Thoracic aorta (tissue), 2 donors: ENCODE measurements at places on chromosomes 2 and 18. TPM values are rescaled to one million over a fixed set of nuclear protein-coding genes. Genes with fewer than 3 reads are reported as not detected.

DNA sequence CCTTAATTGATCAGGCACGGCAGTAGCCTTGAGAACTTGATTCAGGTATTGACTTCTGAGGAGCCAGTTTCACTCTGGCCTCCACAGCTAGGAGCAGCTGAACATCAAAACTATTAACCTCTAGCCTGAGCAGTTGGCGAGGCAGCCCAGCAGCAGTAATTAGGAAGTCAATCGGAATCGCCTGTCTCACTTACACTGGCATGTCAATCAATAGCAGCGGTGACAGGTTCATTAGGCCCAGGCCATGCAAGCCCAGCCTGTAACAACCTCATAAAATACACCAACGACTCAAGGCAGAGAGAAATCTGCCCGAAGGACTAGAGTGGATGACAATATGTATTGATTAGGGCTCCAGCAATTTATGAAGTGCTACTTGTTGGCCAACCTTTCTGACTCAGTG, 255.4 kb upstream of the SKOR2 start:
- H3K36me3 ChIP-seq: no peaks in the 10 kb centered on the region
- no peak overlapping the region for H3K4me3 ChIP-seq
- H3K27ac ChIP-seq: no peak overlapping the region
- H3K27me3 ChIP-seq: no peaks in the 10 kb centered on the region

GRCh38 chr2:196284866-196285557, 113.6 kb upstream of the STK17B start:
- DNase-seq: no peak
- no peaks in the 10 kb centered on the region for H3K36me3 ChIP-seq

DNA sequence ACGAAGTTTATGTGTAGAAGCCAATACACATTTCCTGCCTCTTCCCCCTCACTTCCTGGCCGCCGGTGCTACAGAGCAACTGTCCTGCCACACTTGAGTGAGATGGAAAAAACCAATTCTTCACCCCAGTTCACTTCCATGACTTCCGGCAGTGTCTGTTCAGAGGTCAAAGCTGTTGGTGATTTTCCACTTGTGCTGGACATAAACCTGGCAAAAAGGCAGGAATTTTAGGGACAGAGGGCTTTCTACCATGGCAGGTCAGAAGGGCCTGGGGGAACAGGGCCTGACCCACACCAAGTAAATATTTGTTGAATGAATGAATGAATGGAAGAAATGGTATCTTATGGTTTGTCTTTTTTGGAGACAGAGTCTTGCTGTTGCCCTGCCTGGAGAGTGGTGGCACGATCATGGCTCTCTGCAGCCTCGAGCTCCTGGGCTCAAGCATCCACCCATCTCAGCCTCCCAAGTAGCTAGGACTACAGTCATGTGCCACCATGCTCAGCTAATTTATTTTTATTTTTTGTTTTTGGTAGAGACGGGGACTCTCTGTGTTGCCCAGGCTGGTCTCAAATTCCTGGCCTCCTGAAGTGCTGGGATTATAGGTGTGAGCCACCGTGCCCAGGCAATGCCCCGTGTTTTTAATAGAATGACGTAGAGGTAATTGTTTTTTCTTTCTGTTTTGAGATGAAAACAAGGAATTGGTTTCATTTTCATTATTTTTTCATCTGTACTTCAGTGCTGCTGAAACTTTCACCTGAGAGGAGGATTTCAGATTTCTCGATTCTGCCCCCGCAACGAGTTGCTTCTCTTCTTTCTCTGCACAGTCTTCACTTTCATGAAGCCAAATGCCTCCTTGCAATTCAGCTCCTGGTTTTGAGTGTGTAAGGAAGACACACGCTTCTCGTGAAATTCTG, 48.0 kb upstream of the LPIN2 start:
- H3K27me3 ChIP-seq: no peaks in the 10 kb centered on the region
- H3K4me3 ChIP-seq: no peak overlapping the region
- no peaks in the 10 kb centered on the region for H3K36me3 ChIP-seq
- no peak for DNase-seq

DNA sequence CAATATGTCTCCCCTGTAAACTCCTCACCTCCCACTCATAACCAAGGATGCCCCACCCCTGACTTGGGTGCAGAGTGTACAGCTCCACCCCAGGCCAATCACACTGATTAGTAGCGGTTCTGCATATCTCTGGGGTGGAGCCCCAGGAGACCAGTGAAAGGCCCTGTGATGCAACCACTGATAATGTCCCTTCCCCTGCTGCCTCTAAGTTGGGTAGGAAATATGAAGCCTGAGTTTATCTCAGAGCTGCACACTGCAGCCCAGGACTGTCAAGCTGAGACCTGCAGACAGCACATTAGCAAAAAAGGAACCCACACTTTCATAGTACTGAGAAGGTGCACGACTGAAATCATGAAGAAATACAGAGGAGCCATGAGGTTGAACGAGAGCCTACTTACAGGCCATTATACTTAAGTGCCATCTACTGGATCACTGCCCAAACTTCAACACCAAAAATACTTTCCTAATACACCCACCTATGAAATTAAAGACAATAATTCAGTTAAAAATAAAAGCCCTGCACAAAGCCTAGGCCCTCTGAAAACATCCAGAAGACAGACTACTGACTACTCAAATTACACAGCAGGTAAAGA, 455.4 kb upstream of the LRRTM4 start:
- no peak overlapping the region for H3K4me3 ChIP-seq
- no peaks in the 10 kb centered on the region for H3K27me3 ChIP-seq
- no peak for DNase-seq
- no peaks in the 10 kb centered on the region for H3K36me3 ChIP-seq

DNA sequence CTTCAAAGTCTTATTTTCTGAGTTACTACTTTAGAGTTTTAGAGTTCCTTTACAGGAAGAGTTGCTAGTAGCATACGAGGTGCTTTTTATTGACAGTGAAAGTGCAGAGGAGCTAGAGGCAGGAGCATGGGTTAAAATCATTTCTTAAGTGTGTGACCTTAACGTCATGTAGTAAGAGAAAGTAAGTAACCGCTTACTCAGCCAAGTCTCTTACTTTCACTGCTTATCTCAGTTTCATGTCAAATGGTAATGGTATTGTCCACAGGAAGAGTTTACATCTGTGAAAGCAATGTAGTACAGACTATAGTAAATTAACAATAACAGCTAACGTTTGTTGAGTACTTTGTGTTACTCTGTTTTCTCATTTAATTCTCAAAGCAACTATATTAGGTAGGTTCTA, 12.6 kb downstream of the NDUFAF7 start:
- H3K27ac ChIP-seq: no peak overlapping the region
- no peak for DNase-seq
- H3K4me1 ChIP-seq: no peaks in the 10 kb centered on the region
- no peaks in the 10 kb centered on the region for H3K27me3 ChIP-seq
- H3K4me3 ChIP-seq: no peak overlapping the region

- no peaks in the 10 kb centered on the region for H3K36me3 ChIP-seq
- H3K27me3 ChIP-seq: no peaks in the 10 kb centered on the region
- peaks cover 3% of the 10 kb centered on the region for H3K4me1 ChIP-seq
- no peak for DNase-seq
- no peak overlapping the region for H3K4me3 ChIP-seq
These were observed 1.2 kb downstream of the CPO start for GRCh38 chr2:206940546-206940945.

GRCh38 chr18:61551586-61551985, 218.4 kb downstream of the CDH20 start:
- no peak overlapping the region for H3K4me3 ChIP-seq
- no peaks in the 10 kb centered on the region for H3K4me1 ChIP-seq
- no peaks in the 10 kb centered on the region for H3K27me3 ChIP-seq
- DNase-seq: no peak
- H3K36me3 ChIP-seq: no peaks in the 10 kb centered on the region
- no peak overlapping the region for H3K27ac ChIP-seq

DNA sequence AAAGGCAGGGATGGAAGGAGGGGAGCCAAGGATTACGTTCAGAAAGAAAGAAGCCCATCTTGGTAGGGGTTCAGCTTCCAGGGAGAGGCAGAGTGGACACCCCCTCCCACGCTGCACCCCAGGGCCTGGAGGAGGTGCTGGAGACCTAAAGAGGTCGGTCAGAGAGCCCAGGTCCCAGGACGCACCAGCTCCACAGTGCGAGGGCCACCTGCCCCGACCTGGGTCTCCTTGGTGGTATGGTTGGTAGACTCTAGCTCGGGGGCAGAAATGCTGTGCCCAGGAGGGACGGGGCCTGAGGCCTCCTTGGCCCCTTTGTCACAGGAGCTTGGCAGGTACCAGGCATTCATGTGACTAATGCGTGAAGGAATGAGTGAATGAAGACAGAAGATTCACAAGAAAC, 87.1 kb upstream of the RAB6C start:
- DNase-seq: no peak
- H3K4me3 ChIP-seq: no peak overlapping the region
- H3K27me3 ChIP-seq: no peaks in the 10 kb centered on the region
- no peak overlapping the region for H3K27ac ChIP-seq
- H3K4me1 ChIP-seq: no peaks in the 10 kb centered on the region

- H3K4me1 ChIP-seq: peaks cover 12% of the 10 kb centered on the region
- no peaks in the 10 kb centered on the region for H3K36me3 ChIP-seq
- H3K27me3 ChIP-seq: no peaks in the 10 kb centered on the region
- no peak overlapping the region for H3K27ac ChIP-seq
- no peak for DNase-seq
- no peak overlapping the region for H3K4me3 ChIP-seq
These were observed 672.8 kb upstream of the ID2 start for GRCh38 chr2:8009010-8009597.

DNA sequence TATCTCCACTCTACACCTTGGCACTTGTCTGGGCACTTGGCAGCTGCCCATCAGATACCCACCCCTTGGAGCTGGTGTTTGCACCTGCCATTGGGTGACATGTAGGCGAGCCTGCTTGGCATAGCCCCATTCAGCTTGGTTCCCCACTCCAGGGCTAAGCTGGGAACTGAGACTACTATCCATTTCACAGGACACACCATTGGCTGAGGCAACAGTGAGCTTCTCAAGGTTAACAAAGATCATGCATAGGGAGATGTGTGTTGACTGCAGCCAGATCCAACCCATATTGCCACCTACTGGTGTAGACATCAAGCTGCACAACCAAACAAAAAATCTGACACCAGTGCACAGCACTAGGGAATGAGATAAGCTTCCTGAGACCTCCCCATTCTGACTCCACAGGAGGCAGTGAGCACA, 1389.8 kb upstream of the TMEFF2 start:
- DNase-seq: no peak
- H3K27me3 ChIP-seq: no peaks in the 10 kb centered on the region
- H3K36me3 ChIP-seq: no peaks in the 10 kb centered on the region
- no peak overlapping the region for H3K4me3 ChIP-seq

GRCh38 chr2:60459851-60460250, 93.6 kb downstream of the BCL11A start:
- no peaks in the 10 kb centered on the region for H3K4me1 ChIP-seq
- no peaks in the 10 kb centered on the region for H3K36me3 ChIP-seq
- no peak for DNase-seq
- H3K4me3 ChIP-seq: no peak overlapping the region
- H3K27me3 ChIP-seq: no peaks in the 10 kb centered on the region
- no peak overlapping the region for H3K27ac ChIP-seq

DNA sequence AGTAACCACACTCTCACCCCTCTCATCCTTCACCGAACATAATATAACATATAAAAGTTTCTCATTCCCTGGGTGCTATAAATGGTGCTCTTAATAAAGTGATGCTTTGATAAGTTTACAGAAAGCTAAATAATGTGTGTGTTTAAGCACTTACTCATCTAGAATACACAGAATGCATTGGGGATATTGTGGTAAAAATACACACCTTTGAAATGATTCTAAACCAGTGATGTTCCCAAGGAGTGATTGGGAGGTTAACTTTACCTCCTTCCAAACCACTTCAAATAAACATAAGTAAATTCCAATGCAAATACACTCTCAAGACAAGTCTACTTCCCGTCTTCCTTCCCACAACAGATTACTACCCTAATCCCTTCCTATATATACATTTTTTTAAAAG, 85.3 kb upstream of the TWSG1 start:
- no peaks in the 10 kb centered on the region for H3K27me3 ChIP-seq
- peaks cover 16% of the 10 kb centered on the region for H3K36me3 ChIP-seq
- no peak overlapping the region for H3K4me3 ChIP-seq
- H3K4me1 ChIP-seq: no peaks in the 10 kb centered on the region

DNA sequence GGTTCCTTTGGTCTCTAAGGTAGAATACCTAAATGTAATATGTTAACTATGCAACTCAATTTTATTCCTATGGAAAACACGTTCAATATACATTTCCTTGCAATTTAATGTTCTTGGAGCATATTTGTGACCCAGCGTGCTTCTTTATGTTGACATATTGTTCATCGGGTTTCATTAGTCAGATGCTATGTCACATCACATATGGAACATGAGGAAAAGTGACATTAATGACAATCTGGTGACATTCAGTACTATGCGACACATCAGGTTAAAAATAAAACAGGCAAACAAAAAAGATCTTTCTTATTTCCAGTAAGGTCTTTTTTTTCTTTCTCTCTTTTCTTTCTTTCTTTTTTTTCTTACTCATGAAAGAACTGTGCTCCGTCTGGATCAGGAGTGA, 135.6 kb upstream of the SMIM21 start:
- no peaks in the 10 kb centered on the region for H3K27me3 ChIP-seq
- DNase-seq: no peak
- H3K27ac ChIP-seq: no peak overlapping the region
- no peaks in the 10 kb centered on the region for H3K4me1 ChIP-seq

DNA sequence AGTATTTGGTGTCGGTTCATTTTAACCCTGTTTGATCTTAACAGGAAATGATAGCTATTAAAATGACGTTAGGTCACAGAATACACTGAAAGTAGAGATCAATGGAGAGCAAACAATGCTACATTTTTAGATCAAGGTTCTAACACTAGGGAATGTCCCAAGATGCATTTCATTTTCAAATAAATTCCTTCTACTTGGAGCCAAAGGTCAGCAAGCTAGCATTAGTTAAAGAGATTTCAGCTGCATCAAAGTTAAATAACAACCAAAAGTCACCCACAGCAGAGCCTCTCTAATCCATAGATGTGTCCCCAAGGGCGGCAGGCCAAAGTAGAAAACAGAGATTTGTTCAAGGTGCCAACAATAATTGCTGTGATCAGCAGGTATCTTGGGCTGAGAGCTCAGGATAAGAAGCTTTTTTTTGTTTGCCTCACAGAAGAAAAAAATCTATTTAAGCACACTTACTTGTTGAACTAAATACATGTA, 1233.6 kb upstream of the TMEFF2 start:
- H3K27ac ChIP-seq: no peak overlapping the region
- no peak for DNase-seq
- no peaks in the 10 kb centered on the region for H3K4me1 ChIP-seq
- no peaks in the 10 kb centered on the region for H3K27me3 ChIP-seq
- H3K36me3 ChIP-seq: no peaks in the 10 kb centered on the region
- H3K4me3 ChIP-seq: no peak overlapping the region

GRCh38 chr2:105782646-105783045, 37.9 kb downstream of the NCK2 start:
- no peak for DNase-seq
- no peak overlapping the region for H3K4me3 ChIP-seq
- peaks cover 10% of the 10 kb centered on the region for H3K4me1 ChIP-seq
- H3K27me3 ChIP-seq: no peaks in the 10 kb centered on the region

The ARHGAP15 gene
- total RNA-seq: 11.0 TPM

The STPG4 gene
- total RNA-seq: not detected

The CACNB4 gene
- 5.6 TPM for total RNA-seq

The NYAP2 gene
- not detected for total RNA-seq

The MRPS5 gene
- 44.8 TPM for total RNA-seq

The SIX2 gene
- 6.6 TPM for total RNA-seq

The CNGA3 gene
- not detected for total RNA-seq

The SERPINB7 gene
- not detected for total RNA-seq

The SDC1 gene
- 3.1 TPM for total RNA-seq
